ENCODE measurements at places on chromosomes 12 and 14. TPM values are rescaled to one million over a fixed set of nuclear protein-coding genes. Genes with fewer than 3 reads are reported as not detected.

The MEG3 gene
- total RNA-seq, result 1.3 TPM

The SYCP3 gene
- total RNA-seq, result 0.07 TPM

The TGM1 gene
- total RNA-seq, result 2.2 TPM

The RPL6 gene
- total RNA-seq, result 1,666 TPM

The MYH6 gene
- not detected for total RNA-seq

The GPRC5D gene
- total RNA-seq, result not detected

- no peaks in the 10 kb centered on the region for H3K27me3 ChIP-seq
- no peak overlapping the region for H3K4me3 ChIP-seq
- H3K27ac ChIP-seq, result no peak overlapping the region
- no peaks in the 10 kb centered on the region for H3K36me3 ChIP-seq
Measured at GRCh38 chr12:23472329-23472971, 477.0 kb downstream of the SOX5 start.

GRCh38 chr12:14928931-14929330 is 9.4 kb downstream of the ERP27 start:
- H3K27ac ChIP-seq, result no peak overlapping the region
- no peak overlapping the region for H3K4me3 ChIP-seq
- H3K4me1 ChIP-seq, result no peaks in the 10 kb centered on the region
- H3K36me3 ChIP-seq, result no peaks in the 10 kb centered on the region
- no peaks in the 10 kb centered on the region for H3K27me3 ChIP-seq

GRCh38 chr14:40955131-40955505 is 651.6 kb upstream of the LRFN5 start:
- H3K27me3 ChIP-seq, result no peaks in the 10 kb centered on the region
- H3K36me3 ChIP-seq, result peaks cover 20% of the 10 kb centered on the region
- DNase-seq, result no peak
- H3K27ac ChIP-seq, result peak overlapping the region; percentile 59
- H3K4me3 ChIP-seq, result peak overlapping the region; percentile 86
- no peaks in the 10 kb centered on the region for H3K4me1 ChIP-seq

GRCh38 chr14:68297039-68297438 is 477.5 kb downstream of the RAD51B start:
- H3K36me3 ChIP-seq, result no peaks in the 10 kb centered on the region
- H3K4me1 ChIP-seq, result peaks cover 11% of the 10 kb centered on the region
- DNase-seq, result no peak
- H3K27me3 ChIP-seq, result no peaks in the 10 kb centered on the region
- H3K4me3 ChIP-seq, result no peak overlapping the region
- no peak overlapping the region for H3K27ac ChIP-seq

- H3K27me3 ChIP-seq, result no peaks in the 10 kb centered on the region
- peaks cover 3% of the 10 kb centered on the region for H3K4me1 ChIP-seq
- H3K4me3 ChIP-seq, result no peak overlapping the region
- DNase-seq, result peak; percentile 85
Measured at GRCh38 chr12:6285063-6285477, 25.4 kb upstream of the PLEKHG6 start.

- H3K4me3 ChIP-seq, result peak overlapping the region; percentile 89
- H3K27ac ChIP-seq, result no peak overlapping the region
- no peak for DNase-seq
- no peaks in the 10 kb centered on the region for H3K27me3 ChIP-seq
- no peaks in the 10 kb centered on the region for H3K36me3 ChIP-seq
Measured at GRCh38 chr14:70643967-70644366, 2.3 kb downstream of the TTC9 start.

DNA sequence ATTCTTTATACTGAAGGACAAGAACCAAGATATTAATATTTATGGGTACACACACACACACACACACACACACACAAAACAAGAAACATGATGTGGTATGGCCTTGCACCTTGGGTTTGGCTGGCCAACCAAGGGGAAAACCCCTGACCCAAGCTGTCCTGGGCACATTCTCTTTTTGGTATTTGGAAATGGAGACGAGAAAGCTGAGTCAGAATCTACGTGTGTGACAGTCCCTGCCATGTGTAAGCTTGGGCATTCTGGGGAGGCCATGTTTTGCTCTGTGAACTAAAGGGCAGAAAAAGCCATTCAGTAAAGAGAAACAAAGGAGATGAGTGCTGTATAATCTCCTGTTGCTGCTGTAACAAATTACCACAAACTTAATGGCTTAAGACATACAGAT is 35.6 kb downstream of the PTGER2 start:
- no peaks in the 10 kb centered on the region for H3K27me3 ChIP-seq
- no peak overlapping the region for H3K4me3 ChIP-seq
- no peak overlapping the region for H3K27ac ChIP-seq
- H3K4me1 ChIP-seq, result no peaks in the 10 kb centered on the region
- DNase-seq, result no peak
- no peaks in the 10 kb centered on the region for H3K36me3 ChIP-seq

DNA sequence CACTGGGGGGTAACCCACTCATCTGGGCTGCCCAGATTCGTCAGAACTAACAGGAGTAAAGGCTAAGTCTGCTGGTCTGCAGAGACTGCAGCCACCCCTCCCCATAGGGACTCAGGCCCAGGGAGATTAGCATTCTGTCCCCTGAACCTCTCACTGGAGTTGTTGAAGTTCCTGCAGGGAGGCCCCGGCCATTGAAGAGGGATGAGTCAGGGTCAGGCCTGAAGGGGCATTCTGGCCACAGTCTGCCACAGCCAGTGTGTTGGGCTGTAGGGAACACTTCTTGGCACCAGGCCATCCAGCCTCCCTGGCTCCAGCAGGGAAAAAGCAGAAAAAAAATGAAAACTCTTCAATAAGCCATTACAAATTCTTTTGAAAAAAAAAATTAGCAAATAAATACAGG is 35.3 kb downstream of the KLRK1 start:
- no peaks in the 10 kb centered on the region for H3K36me3 ChIP-seq
- no peaks in the 10 kb centered on the region for H3K27me3 ChIP-seq
- H3K4me1 ChIP-seq, result peaks cover 5% of the 10 kb centered on the region
- H3K4me3 ChIP-seq, result no peak overlapping the region
- DNase-seq, result no peak

GRCh38 chr14:54127526-54127925 is 170.9 kb upstream of the BMP4 start:
- no peaks in the 10 kb centered on the region for H3K36me3 ChIP-seq
- no peak overlapping the region for H3K27ac ChIP-seq
- H3K4me3 ChIP-seq, result no peak overlapping the region
- DNase-seq, result no peak
- no peaks in the 10 kb centered on the region for H3K27me3 ChIP-seq

GRCh38 chr14:61569812-61570548 is 125.3 kb upstream of the HIF1A start:
- DNase-seq, result no peak
- peaks cover 6% of the 10 kb centered on the region for H3K4me1 ChIP-seq
- H3K27me3 ChIP-seq, result no peaks in the 10 kb centered on the region
- no peaks in the 10 kb centered on the region for H3K36me3 ChIP-seq
- no peak overlapping the region for H3K27ac ChIP-seq

DNA sequence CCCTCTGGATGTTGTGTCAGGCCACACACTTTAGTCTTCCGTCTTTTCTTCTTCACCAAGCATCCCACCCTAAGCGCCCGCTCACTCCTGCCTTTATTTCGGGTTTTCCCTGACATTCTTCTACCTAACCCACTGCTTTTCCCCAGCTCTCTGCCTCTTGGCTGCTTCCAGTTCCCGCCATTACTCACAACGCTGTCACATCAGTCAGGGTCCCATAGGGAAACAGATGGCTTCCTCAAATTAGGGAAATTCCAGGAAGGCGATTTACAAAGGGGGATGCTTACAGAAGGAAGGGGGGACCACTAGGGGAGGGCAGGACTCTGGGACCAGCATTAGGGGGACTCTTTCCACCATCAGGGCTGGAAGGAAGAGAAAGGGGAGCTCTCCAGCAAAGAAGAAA is 9.2 kb upstream of the PPP1R13B start:
- no peak overlapping the region for H3K4me3 ChIP-seq
- no peaks in the 10 kb centered on the region for H3K27me3 ChIP-seq
- peaks cover 23% of the 10 kb centered on the region for H3K4me1 ChIP-seq
- H3K27ac ChIP-seq, result no peak overlapping the region
- no peaks in the 10 kb centered on the region for H3K36me3 ChIP-seq

DNA sequence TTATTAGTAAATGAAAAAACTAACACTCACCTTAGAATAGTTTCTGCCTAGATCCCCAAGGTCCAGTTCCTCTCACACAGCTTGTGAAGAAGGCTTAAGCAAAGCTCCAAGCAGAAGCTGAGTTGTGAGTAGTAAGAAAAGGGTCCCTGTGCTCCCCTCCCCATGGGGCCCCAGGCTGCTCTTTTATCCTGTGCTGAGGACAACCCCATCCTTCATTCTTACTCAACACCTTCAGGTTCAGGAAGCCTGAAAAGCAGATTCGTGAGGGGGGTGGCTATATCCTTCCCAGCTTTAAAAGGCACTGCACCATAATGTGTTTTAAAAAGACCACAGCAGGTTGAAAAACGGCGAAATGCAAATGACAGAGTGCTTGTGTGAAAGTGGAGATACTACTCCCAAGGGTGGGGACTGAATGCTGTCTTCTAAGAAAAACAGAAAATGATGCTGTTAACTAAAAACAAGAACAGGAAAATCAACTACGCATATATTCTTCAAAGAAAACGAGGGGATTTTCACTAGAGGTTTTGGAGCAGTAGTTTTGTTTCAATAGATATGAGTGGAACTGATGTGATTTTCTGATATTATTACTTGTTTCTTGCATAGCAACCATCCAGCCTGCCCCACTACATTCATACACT is 182.7 kb downstream of the KTN1 start:
- H3K4me1 ChIP-seq, result no peaks in the 10 kb centered on the region
- H3K36me3 ChIP-seq, result no peaks in the 10 kb centered on the region
- H3K4me3 ChIP-seq, result no peak overlapping the region
- no peak overlapping the region for H3K27ac ChIP-seq
- no peaks in the 10 kb centered on the region for H3K27me3 ChIP-seq

DNA sequence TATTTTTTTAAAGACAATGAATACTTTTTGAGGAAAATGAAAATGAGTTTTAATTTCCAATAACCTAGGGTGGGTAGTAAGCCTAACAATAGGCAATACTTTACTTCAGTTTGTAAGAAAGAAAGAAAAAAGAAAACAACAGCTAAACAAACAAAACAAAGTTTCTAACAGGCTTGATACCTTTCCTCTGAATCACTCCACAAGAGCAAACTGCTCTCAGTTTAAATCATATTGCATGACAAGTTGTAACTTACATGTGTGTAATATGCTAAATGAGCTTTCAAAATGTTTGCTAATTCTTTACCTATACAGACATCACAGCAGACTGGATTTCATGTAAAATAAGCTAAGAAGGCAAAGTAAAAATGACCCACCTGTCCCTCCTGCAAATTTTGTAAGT is 6.7 kb upstream of the LMO3 start:
- no peak for DNase-seq
- no peaks in the 10 kb centered on the region for H3K36me3 ChIP-seq
- H3K4me3 ChIP-seq, result no peak overlapping the region

DNA sequence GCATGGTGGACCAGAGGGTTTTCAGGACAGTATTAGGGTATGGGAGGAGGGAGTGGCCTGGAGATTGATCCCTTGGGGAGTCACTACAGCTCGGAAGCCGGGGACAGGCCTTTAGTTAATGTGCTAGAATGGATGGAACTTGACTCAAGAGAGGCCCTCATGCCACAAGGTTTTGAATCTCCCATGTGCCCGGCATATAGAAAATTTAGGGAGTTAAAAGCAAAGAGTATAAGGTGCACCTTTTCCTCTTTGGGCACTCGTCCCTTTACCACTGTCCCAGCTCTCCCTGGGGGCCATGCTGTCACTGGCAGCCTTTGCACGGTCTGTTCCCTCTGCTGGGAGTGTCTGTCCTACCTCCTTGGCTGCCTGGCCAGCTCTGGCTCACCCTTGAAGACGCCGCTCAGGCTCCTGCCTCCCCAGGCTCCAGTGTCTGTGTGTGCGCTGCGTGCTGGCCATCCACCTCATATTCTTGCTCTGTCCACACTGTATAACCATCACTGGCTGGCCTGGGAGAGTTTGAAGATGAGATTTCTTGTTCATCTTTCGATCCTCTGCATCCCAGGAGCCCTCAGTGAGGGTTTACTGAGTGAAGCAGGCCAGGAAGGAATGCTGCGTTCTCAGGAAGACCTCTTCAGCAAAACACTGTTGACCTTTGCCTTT is 161.3 kb downstream of the ZFP36L1 start:
- H3K36me3 ChIP-seq, result no peaks in the 10 kb centered on the region
- no peak overlapping the region for H3K27ac ChIP-seq
- H3K27me3 ChIP-seq, result no peaks in the 10 kb centered on the region

DNA sequence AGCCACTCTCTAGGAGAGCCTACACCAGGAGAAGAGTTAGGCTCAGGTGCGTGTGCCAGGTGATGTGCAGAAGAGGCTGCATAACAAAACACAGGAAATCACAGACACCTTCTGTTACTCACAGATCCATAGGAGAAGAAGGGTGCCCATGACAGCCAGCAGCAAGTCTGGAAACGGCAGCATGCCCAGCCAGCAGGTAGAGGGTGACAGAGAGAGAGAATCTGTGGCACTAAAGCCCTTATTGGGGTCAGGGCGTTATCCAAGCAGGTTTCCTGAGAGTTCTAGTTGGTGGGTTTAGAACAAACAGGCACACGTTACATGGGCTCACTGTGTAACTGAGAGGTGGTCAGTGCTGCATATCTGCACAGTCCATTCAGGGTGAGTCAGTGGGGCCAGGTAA is 14.9 kb upstream of the SLC8A3 start:
- H3K4me3 ChIP-seq, result no peak overlapping the region
- no peaks in the 10 kb centered on the region for H3K4me1 ChIP-seq
- no peaks in the 10 kb centered on the region for H3K27me3 ChIP-seq
